ENCODE measurements at places on chromosomes 4 and X. TPM values are rescaled to one million over a fixed set of nuclear protein-coding genes. Genes with fewer than 3 reads are reported as not detected.

The ART3 gene
- not detected for total RNA-seq

The GAB1 gene
- total RNA-seq, result 30.2 TPM

The UGT2A1 gene
- not detected for total RNA-seq

The MTNR1A gene
- total RNA-seq, result not detected

The FRMD7 gene
- not detected for total RNA-seq

- no peak for DNase-seq
Measured at GRCh38 chrX:72009731-72010130, 99.1 kb downstream of the NHSL2 start.

GRCh38 chr4:138816875-138817274 lies 198.7 kb upstream of the NOCT start:
- no peak for DNase-seq

- DNase-seq, result no peak
Measured at GRCh38 chrX:68915778-68916177, 87.0 kb downstream of the EFNB1 start.

GRCh38 chr4:7788694-7789425 lies 150.8 kb downstream of the AFAP1 start:
- no peak for DNase-seq

GRCh38 chr4:159178151-159178546 lies 75.3 kb downstream of the RAPGEF2 start:
- DNase-seq, result no peak

DNA sequence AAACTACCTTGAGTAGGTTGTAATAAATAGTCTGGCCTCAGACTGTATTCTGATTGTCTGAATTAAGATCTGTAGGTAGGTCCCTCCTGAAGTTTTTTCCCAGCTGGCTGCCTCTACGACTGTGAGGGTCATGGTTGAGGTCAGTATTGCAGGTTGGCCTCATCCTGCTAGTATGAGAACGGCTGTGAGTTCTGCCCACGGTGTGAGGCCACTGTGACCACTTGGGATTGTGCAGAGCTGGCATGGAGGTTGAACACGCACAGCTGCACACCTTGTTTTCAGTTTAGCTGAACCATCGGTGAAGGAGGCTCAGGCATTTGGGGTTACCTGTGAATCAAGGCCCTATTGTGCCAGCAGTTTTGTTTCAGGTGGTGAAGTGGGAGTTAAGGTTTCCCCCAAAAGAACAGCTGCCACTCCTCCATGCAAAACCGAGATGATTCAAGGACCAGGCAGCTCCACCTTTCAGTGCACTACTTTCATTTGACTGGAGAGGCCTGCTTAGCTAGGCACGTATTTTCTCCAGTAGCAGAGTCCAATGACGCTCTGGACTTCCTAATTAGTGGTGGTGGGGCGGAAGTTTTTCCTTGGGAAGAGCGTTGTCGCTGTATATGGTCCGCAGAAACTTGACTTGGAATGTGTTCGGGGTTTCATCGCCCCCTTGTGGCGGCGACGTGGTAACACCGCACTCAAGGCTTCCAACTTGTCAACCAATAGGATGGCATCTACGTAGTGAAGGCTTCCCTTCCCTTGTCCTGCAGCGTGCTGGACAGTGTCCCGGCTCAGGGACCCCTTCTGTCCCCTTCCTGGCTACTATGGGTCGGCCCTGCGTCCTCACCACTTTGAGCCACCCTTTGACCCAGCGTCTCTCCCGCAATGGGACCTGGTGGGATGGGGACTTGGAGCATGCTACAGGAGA lies 13.8 kb downstream of the CMC4 start:
- no peak for DNase-seq

GRCh38 chr4:124573056-124573455 lies 139.5 kb downstream of the ANKRD50 start:
- no peak for DNase-seq

- DNase-seq, result no peak
Measured at GRCh38 chr4:110798687-110799086, 175.8 kb upstream of the PITX2 start.

DNA sequence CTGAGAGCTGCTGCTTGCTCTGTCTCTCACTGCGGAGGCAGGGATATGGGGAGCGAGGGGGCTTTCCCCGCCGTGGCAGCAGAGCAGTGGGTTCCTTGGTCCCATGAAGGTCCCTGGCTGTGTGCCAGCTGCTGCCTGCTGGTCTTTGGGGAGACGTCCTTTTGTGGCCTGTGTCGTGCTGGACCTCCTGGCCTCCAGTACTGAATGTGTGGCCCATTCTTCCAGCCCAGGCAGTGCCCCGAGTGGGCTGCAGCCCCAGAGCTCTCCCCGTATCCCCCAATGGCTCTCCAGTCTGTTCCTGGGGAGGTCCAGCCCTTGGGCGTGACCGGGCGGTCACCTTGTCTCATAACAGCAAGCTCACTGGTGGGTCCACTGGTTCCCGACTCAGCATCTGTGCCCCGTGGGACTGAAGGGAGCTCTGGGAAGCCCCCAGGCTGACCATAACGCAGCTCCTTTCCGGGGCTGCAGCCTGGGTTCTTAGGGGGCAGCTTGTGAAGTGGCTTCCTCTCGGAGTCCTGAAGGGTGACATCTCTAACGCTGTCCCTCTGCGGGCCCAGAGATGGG lies 115.6 kb downstream of the SMIM20 start:
- DNase-seq, result no peak

DNA sequence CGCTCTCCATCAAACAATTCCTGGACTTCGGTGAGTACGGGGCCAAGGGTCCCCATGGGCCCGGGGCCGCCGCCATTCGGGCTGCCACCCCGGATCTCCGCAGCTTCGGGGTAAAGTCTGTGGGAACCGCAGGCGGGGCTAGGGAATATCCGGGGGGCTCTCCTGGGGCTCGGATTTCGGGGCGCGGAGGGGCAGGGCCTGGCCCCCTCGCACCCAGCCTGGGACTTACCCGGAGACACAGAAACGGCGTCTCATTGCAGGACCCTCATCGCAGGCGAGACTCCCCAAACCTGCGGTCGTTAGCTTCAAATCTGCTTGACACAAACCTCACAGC lies 413 bp downstream of the PDK3 start:
- no peak for DNase-seq

DNA sequence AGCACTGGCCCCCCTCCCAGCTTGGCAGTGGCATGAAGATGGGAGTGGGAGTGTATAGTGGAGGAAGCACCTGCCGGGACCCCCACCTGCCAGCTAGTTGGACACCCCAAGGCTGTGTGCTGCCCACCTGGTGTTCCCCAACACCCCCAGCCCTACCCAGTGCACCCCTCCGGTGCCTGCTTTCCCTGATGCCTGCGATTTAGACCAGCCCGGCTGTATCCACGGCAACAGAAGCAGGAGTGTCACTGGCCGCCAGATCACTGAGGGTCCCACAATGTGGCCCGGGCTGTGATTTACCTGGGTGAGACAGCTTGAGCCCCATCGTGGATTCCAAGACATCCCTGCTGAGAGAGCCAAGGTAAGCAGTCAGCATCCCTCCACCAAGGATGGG lies 533 bp downstream of the GPR173 start:
- no peak for DNase-seq

DNA sequence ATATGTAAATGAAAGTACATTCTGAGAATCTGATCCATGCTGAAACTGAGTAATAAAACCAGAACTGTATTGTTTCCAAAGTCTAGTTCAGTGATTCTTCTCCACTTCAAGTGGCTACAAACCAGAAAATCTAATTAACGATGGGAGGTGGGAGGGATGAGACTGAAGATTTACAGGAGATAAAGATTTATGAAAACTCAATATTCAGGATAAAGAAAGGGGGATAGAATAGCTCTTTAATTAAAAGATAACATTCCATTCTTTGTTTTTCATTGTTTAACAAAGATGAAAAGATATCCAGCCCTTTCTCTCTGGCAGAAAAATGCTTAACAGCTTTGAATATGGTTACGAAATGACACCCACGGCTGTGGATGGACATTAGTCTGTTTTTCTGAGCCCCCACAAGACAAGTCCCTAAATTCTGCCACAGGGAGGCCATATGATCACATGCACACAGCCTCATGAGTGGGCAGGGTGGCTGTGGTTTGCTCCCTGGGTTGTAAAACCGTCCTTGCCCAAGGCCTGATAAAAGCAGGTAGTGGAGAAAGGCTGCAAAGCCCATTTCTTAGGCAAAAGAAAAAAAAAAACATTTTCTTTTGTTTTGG lies 36.4 kb downstream of the TMEM150C start:
- no peak for DNase-seq
